ENCODE measurements at places on chromosomes 2 and 18.

- peak; percentile 79 for DNase-seq
Observed at GRCh38 chr18:21179590-21180220, 62.3 kb upstream of the GREB1L start.

- no peak for DNase-seq
Observed at GRCh38 chr2:95008306-95008705, 17.2 kb upstream of the MAL start.

DNA sequence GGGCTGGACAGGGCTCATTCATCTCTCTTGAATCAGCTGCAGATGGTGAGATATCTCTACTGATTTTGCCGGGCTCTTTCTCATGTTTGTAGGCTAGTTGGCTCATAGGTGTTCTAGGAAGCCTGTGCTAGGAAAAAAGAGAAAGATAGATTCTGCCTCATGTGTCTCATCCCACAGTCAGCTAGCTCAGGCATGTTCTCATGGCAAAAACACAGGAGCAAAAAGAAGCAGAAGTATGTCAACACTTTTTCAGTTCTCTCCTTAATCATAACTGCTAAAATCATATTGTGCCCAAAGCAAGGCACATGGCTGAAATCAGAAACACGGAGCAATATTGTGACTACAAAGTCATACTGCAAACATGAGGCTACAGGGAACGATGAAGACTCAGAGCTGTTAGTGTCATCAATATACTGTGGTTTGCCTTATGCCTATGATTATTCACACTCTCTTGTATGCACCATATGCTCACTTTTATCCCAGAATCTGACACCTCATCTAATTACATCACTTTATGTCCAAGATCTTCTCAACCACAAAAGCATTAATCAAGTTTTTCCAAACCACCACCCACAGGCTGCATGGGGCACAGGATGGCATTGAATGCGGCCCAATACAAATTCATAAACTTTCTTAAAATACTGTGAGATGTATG is 571.9 kb upstream of the CNTNAP5 start:
- DNase-seq = no peak

DNA sequence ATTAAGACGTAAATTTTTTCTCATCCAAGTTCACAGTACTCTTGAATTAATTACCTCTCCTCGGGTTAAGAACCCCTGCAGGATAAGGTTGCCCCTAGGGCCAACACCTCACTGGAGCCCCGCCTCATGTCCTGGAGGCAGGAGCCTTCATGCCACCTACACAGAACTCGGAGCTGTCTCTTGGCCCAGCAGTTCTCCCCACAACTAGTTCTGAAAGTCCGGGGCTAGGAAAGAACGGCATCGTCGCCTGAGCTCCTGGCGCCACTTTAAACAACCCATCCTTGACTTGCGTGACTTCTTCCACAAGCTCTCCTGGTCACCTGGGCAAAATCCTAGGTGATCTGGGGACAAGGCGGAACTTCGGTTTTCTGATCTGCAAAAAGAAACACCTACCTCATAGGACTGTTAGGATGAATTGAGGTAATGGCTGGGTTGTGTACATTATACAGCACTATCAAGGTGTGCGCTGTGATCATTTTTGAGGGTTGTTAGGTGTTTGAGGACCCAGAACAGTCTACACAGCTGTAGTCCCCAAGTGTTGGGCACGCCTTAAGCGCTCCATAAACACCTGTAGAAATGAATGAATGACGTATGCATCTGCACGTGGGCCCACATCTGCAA is 641 bp upstream of the ITGA6 start:
- no peak for DNase-seq

DNA sequence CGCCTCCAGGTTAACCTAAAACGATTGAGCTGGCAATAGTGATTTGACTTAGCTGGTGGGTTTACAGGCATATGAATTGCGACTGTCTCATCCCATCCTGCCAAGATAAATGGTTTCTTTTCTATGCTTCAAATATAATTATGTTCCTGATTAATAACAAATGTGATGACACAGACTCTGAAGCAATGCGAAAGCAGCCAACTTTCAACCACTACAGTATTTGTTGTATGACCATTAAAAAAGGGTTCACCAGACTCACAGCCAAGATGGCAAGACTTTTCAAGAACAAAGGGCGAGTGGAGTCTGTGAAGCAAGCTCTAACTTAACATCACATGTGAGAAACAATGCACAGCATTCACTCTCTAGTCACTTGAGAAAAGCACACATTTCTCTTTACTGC is 186.6 kb downstream of the PID1 start:
- DNase-seq = no peak

DNA sequence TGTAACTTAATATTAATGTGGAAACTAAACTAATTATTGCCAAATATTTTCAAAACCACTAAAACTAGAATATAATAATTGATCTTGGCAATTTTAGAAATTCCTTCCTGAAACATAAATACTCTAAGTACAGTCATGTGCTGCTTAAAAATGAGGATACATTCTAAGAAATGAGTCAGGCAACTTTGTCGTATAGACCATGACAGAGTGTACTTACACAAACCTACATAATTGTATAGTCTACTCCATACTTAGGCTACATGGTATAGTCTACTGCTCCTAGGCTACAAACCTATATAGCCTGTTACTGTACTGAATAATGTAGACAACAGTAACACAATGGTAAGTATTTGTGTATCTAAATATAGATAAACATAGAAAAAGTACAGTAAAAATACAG is 27.6 kb downstream of the FEZ2 start:
- no peak for DNase-seq

Measured in pons (tissue), 1 donor.